ENCODE measurements at places on chromosomes 7 and 10.

DNA sequence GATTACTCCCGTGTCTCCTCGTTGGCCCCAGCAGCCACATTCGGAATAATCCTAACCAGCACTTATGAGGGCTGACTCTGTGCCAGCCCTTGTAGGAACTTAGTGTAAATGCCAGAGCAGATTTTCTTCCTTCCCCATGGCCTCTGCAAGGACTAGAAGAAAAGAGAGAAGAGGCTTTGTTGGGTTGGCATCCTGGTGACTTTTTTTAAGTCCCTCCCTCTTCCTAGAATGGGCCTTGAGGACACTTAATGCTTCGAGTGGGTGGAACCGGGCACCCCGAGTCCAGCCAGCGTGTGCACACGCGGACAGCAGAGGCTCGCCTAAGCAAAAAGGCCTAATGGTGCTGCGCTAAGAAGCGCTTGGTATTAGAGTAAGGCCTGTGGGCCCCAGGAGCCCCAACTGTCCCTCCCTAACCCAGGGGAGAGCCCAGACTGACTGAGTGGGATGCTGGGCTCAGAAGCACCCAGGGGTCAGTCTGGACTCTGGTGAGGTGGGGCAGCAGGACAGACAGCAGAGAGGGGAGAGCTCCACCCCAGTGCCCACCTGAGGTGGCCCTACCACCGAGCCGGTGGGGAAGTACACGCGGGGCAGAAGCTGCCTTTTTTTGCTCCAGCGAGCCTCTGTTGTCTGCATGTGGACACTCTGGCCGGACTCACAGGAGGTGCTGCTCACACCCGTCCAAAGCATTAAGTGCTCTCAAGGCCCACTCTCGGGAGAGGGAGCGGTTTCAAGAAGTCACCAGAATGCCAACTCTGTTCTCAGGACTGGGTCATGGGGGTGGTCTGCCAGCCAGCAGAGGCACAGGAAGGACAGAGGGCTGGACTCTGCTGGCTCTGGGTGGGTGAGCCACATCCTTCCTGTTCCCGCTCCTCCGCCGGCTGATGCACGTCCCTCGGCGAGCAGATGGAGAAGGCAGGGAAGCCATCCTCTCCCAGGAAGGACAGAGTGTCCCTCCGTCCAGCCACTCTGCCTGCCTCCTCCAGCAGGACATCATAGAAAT is 12.5 kb downstream of the ITPRIP start:
- DNase-seq, result no peak

DNA sequence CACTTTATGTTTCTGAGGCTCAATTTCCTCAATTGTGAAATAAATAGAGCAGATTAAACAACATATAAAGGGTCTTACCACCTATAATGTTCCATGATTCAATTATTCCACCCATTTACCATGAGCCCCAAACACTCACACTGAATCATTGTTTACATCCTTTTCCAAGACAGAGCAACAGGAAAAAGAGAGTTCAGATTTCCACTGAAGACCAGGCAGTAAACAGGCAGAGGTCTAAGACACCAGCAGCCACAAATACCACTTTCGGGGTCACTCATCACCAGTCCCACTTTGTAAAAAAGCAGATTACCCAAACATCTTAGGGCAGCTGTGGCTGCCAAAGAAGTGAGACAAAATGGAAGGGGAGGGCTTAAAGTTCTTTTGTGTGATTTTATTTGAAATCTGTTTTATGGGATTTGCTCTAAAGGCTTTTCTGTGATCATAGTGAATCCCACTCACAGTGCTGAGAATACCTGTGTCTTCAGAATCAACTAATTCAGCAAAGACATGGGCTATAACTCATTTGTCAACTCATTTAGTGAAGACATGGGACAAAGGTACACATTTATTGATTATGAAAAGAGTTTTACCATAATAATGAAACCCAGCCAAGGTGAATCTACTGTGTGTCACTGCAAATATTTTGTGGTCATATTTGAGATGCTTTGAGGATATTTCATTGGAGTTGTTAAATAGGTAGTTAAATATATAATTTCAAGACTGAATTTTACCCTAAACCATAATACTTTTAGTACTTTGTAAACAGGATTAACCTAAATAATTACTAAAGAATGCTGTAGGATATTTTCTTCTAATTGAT is 24.8 kb upstream of the DLD start:
- no peak for DNase-seq

GRCh38 chr7:34123316-34123715 is 218.0 kb downstream of the BMPER start:
- DNase-seq, result no peak

GRCh38 chr7:96269246-96269994 is 52.5 kb downstream of the SLC25A13 start:
- DNase-seq, result no peak

- no peak for DNase-seq
Measured at GRCh38 chr10:22339761-22340328, 5.5 kb upstream of the SPAG6 start.

DNA sequence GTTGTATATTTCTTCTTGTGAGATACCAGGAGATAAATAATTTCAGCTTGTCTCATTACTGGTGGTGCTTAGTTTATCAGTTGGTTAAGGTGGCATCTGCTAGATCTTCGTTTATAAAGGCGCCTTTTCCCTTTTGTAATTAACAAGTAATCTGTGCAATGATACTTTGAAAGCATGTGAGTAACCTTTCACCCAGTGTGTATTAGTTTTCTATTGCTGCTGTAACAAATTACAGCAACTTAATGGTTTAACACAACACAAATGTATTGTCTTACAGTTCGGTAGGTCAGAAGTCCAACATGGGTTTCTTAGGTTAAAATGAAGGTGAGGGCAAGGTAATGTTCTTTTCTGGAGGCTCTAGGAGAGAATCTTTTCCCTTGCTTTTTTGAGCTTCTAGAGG is 30.5 kb downstream of the KAT6B start:
- DNase-seq, result no peak

DNA sequence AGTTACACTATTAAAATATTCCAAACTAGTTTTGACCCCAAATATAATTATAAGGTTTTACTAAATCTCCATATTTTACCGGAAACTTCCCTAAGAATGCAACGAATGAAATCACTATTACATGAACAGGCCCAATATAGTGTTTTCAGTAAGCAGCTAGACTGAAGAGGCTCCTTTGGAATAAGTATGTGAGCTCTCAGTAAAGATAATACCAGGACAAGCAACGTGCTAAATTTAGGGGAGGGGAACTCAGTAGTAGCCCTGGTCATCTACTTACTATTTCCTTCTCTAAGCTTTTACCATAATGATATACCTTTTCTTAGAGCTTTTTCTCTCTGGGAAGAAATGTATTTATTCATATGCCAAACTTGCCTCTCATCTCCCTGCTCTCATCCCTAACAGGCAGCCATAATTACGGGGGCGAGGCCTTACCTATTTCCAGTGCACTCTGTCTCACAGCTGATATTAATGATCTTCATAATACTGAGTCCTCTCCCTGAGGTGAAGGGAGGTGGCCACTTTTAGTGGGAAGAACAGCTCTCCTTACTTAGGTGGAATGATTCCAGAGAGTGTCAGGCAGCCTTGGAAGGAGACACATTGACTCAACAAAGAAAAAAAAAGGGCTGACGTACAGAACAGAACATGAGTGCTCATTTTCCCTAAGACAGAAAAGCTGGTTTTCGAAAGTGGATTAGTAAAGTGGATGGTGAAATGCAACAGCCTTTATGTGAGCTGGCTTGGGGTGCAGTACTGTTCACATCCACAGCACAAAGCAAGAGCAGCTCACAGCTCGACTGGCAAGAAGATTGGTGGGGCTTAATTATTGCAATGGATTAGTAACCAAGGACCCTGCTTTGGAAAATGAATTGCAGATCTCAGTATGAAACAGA is 165.4 kb downstream of the GLI3 start:
- no peak for DNase-seq

DNA sequence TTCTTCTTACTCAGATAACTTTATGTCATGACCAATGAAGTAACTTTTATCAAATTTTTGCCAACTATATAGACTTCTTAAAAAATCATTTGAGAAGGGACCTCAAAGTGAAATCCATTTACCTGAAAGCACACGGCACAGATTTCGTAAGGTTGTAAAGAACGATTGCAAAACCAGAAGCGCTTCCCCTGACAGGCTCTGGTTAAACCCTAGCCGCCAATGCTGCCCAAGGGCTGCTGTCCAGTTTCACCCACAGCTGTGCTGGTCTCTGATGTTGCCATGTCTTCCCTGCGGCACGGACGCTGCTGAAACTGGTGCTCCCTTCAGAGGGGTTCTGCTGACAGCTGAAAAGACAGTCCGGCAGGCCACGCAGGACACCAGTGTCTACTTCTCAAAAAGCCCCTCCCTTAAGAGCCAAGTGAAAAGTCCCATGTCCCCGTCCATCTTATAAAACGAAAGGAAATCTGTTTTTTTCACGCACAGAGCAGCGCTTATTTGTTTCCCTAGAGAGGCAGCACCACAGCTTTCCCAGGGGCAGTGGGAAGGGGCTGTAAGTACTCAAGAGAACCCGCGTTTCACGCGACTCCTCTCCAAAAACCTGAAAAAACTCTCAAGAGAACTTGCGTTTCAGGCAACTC is 32.5 kb downstream of the GNA12 start:
- no peak for DNase-seq

DNA sequence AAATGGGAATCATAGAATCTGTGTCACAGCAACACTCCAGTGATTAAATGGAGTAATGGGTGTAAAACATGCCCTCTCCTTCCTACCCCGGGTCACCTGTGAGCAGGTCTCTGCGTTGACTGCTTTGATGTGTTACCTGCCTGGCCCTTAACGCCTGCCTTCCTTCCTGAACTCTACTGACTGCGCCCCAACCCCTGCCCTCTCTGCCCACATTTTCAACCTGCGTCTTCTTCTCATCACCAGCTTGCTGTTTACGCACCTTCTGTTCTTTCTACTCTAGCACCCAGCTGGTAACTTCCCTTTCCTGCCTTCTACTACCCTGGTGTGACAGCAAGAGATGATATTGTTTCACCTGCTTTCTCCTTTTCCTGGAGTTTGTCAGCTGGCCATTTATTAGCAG is 303.0 kb upstream of the LRGUK start:
- DNase-seq, result no peak
